ENCODE measurements at places on chromosomes 1 and 21.
A peak's percentile ranks its signal among the peaks of the same experiment; 100 is the strongest.

DNA sequence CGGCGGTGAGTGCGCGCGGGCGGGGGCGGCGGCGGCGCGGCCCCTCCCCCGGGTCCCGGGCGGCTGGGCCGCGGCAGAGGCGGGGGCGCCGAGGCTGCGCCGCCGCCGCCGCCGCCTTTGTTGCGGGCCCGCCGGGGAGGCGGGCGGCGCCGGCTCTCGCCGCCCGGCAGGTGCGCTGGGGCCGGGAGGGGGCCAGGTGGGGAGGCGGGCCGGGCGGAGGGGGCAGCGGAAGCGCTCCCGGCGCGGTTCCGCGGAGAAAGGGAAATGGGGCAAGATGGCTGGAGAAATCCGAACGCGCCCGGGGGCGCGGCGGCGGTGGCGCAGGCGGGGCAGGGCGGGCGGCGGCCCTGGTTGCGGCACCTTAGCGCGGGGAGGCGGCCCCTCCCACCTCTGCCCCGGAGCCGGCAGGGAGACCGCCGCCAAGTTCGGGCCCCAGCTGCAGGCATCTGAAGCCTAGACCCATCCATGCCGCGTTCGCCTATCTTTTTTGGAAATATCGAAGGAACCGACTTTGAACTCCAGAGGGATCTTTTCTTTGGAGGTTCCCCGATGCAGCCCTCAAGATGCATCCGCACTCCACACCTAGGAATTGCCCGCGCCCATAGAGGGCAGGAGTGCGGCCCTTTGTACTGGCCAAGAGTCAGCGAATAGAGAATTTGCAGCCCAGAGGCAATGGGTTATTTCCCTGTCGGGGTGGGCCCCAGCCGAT lies 479 bp downstream of the POGK start:
- DNase-seq = peak; percentile 4

DNA sequence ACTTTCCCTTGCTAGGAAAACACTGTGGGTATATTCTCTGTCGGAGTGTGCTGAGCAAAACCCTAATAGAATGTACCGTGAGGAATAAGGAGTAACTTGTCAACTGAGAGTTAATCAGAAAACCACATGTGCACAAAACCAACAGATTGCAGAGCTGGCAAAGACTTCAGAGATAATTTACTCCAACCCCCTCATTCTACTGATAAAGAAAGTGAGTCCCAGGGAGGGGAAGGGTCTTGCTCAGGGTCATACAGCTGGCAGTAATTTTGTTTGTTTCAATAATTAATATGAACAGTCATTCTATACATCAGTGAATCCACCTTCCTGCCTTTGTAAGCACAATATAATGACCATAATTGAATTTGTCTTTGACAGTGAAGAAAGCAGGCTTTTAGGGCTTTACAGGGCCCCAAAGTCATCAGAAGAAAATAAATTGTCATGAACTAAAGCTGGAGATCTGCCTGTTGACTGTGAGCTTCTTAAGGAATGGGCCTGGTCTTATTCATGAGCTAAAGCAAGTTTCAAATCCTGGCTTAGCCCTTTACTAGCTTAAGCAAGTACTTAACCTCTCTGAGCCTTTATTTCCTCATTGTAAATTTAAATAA lies 67.2 kb upstream of the HOOK1 start:
- DNase-seq = no peak

- DNase-seq = no peak
Measured at GRCh38 chr1:228108742-228109072, 392 bp downstream of the MRPL55 start.

- DNase-seq = no peak
Measured at GRCh38 chr1:71463144-71463543, 382.3 kb upstream of the ZRANB2 start.

DNA sequence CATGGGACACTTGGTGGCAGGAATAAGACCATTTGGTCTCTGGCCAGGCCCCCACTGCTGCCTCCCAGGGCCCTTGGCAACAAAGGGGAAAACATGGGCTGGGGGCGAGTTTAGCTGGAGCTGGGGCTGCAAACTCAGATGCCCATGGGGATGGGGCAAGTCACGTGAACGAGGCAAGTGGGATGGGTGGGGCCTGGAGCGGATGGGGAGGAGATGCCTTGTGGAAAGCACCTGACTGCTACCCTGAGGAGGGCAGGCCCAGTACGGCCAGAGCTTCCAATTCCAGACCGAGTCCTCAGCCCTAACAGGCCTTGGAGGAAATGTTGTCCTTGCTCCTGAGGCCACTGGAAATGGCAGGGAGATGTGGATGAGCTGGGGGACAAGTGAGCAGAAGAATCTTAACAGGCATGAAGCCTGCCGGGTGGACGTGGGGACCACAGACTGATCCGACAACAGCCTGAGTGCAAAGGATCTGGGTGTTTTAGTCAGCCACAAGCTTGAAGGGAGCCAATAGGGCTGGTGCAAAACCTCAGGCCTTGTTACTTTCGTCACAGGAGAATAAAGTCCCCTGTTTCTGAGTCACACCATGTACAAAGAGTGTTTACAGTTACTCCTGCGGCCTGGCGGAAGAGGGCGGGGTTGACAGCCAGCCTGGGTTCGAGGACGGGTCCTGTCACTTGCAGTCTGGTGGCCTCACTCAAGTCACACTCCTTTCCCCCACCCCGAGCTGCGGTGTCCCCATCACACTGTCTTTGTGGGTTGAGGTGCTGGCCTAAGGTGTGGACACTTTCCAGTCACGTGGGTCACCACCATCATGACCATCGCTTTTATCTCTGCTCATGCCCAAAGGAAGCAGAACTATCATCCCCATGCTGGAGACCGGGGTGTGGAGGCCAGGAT lies 19.1 kb downstream of the RUNX3 start:
- peak; percentile 70 for DNase-seq

GRCh38 chr1:107570768-107571167 lies 394.2 kb downstream of the VAV3 start:
- DNase-seq = no peak

DNA sequence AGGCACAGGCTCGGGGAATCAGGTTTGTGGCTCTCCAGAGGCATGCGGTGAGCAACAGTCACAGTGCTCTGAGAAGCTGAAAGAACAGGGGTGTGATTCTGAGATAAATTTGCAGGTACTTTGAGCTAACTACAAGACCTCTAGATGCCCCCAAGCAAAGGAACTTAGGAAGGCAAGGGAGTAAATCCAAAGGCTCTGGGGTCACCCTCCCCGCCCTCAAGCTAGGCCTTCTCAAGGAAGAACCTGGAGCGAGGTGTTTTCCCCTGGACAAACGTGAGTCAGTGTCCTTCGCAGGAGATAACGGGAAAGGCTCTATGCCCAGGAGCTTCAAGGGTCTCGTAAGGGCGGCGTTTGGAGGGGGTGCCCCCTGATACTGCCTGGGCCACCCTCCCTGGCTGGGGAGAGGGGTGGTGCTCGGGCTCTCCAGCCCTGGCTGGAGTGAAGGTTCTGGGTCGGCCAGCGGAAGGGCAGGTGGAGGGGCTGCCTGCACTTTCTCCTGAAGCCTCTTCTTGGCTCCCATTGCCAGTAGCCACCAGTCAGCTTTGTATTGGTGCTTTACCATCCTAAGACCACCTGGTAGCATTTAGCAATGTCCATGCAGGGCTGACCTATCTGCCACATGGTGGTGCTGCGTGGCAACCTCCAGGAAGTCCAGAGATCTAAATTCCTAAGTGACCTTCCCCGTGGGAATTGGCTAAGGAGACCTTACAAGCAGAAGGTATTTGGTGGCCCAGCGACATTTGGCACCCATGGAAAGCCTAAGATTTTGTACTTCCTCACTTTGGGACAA lies 44.0 kb downstream of the GPR161 start:
- no peak for DNase-seq

DNA sequence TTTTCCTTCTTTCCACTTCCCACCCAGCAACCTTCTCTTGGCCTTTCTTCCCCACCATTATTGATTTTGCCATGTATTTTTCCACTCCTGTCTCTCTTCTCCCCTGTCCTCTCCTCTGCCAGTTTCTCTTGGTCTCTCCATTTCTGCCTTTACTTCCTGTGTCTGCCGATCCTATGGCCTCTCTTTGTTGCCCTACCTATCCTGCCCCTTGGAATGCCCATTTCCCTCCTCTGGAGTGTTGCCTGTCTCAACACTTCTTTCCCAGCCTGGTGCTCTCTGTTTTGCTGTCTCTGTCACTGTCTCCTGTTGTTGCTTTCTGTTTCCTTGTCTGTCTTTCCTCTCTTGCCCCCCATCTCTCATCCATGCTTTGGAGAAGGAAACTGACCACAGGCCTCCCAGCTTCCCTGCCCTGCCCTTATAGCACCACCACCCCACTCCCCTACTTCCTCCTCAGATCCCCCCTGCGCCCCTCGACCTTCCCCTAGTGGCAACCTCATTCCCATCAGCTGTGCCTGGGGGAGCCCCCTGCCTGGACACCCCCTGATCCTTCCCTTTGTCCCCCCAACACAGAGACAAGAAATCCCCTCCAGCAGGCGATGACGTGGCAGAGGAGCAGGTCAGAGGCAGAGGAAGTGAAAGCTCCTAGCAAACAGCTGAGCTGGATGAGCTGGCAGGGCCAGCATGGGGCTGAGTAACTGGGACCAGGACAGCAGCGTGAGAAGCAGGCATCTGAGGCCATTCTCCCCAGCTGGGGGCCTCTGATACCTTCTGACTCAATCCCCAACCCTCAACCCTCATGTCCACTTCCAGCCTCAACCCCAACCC lies 6.6 kb upstream of the ETV3L start:
- no peak for DNase-seq

GRCh38 chr21:38468989-38469388 lies 29.3 kb downstream of the ERG start:
- no peak for DNase-seq

DNA sequence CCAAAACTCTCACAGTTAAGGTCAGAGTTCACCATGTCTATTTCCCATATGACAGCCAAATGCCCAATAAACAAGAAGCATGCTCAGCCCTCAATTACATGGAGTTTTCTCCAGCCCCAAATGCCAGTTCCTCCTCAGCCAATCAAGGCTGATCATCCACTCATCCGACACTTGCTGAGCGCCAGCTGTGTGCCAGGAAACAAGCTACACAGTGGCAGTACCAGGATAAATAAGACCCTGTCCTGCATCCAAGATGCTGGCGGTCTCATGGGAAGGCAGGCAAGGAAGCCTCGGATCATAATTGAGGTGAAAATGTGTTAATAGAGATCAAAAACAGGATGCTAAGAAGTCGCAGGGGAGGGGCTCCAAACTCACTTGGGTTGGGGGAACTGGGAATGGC lies 7.7 kb downstream of the ZBTB17 start:
- DNase-seq = no peak

DNA sequence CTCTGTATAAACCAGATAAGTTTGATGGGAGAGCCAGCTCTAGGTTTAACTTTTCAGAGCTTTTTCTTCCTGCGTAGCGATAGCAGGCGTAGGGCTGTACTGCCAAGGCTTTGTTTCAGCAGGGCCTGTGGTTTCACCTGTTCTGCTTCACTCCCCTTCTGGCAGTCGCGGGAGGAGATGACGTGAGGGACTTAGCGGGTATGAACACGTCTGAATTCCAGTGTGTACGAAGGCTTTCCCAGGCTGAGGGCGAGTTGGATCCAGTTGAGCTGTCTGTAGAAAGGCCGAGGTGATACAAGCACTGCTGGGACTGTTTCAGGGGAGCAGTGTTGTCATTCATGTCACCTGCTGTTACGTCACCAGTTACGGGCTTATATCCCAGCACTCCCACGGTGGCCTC lies 21.2 kb downstream of the PEX14 start:
- no peak for DNase-seq

- no peak for DNase-seq
Measured at GRCh38 chr1:209748620-209749019, 7.2 kb upstream of the TRAF3IP3 start.

DNA sequence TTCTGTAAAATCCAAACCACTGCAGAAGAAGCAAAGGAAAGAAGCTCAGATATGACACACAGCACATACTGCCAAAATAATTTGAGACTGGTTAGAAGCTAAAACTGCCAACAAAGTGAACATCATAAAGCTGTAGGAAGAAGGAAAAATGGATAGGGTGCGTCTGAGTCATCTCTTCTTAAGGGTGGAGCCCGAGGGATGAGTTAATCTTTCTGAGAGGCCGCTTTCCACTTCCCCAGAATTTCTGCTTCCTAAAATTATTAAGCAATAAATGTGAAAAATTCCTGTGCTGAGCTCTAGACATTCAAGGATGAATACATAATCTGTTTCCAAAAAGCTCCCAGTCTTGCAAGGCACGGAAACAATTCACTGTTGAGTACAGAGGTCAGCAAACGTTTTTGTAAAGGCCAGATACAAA lies 20.1 kb downstream of the PPT1 start:
- no peak for DNase-seq

DNA sequence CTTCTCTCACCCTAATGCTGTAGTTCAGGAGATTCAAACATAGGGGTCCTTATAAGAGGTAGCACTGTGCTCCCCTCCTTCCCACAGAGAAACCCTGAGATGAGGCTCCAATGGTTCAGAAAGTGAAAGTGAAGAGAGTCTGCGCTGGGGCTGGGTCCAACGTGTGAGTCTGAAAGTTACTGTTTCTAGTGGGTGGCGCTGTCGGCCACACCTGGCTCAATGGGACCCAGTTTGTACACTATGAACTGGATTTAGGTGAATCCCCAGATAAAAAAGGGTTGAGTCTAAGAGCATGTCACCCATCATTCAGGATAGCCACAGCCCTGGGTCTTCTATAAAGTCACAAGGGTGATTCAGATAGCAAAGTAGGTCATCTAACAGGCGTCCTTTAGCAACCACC lies 2.8 kb downstream of the SMCP start:
- no peak for DNase-seq

- DNase-seq = no peak
Measured at GRCh38 chr1:19955534-19956170, 23.8 kb downstream of the PLA2G2A start.

- DNase-seq = no peak
Measured at GRCh38 chr1:1436630-1437032, 1.1 kb downstream of the VWA1 start.

GRCh38 chr21:34736116-34736874 lies 67.5 kb downstream of the CLIC6 start:
- no peak for DNase-seq

DNA sequence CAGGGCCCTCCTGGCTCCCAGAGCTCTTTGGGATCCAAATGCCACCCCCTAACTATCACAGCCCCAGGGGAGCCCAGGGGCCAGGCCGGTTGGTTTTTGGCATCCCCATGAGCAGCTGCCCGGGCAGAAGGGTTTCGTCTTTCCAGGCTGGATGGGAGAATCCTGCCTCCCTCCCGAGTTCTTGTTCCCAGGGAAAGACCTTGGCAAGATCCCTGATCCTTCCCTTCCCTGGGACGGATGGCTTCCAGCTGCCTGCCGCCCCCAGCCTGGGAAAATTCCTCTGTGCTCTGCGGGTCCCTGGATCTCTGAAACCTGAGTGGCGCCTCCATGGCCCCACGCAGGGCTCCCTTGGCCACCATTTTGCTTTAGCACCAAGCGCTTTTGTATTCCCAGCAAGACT lies 55.6 kb downstream of the TAS1R2 start:
- DNase-seq = no peak

Measured in activated CD8-positive, alpha-beta memory T cell treated with anti-CD3 and anti-CD28 coated beads for 1 hour (primary cell).